ENCODE measurements at places on chromosomes 1 and 21.

- peak; percentile 37 for DNase-seq
These were observed 5.4 kb upstream of the TNFRSF4 start for GRCh38 chr1:1219341-1219740.

DNA sequence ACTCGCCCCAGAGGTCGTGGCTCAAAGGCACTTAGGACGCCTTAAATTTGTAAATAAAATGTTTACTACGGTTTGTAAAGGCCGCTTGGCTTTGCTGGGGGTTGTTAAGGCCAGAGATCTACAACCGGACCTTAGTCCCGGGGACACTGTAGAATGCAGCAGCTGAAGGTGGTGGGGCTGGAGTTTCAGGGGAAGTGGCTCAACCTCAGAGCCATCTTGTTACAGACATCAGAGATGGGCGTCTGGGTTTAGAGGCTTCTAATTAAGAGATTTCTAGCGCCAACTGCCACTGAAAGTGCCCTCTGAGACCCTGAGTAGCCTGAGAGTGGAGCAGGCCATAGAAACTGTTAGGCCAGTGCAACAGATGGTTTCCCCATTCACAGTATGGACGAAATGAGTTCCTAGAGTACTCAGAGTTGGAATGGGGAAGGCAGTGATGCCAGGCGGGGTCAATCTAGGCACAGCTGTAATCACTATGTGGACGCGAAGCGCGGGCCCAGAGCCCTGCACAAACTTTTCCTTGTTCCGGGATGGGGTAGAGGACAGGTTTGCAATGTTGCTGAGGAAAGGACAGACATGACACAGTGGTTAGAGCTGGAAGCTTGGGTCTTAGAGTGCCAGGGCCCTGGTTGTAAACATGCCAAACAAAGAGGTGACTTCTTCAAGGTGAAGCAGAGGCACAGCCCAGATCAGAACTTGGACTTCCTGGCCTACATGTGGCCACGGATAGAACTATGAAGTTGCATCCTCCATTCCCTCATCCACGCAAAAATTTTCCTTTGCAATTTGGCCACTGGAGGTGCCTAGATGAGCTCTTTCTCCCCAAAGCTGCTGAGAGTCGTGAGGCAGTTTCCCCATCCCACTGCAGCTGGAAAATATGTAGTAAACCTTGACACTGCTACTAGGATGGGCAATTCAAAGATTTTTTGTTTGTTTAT lies 6.0 kb downstream of the HLX start:
- DNase-seq, result no peak

DNA sequence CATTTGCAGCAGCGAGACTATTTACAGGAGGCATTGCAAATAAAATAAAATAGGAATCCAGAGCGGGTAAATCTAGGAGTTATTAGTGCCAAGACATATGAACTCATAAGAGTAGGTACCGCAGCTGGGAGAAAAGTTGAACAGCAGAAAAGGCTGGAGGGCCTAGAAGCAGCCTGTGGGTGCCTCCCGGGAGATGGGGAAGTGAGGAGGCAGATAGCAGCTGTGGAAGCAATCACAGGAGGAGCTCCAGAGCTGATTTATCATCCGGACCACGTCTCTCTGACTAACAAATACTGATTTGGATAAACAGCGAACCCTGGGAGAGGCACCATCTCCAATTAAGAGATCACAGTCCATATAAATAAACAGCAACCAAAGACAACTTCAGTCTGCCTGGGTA lies 64.6 kb downstream of the BRINP2 start:
- DNase-seq, result no peak

GRCh38 chr1:88398338-88398737 lies 285.7 kb upstream of the PKN2 start:
- DNase-seq, result no peak

DNA sequence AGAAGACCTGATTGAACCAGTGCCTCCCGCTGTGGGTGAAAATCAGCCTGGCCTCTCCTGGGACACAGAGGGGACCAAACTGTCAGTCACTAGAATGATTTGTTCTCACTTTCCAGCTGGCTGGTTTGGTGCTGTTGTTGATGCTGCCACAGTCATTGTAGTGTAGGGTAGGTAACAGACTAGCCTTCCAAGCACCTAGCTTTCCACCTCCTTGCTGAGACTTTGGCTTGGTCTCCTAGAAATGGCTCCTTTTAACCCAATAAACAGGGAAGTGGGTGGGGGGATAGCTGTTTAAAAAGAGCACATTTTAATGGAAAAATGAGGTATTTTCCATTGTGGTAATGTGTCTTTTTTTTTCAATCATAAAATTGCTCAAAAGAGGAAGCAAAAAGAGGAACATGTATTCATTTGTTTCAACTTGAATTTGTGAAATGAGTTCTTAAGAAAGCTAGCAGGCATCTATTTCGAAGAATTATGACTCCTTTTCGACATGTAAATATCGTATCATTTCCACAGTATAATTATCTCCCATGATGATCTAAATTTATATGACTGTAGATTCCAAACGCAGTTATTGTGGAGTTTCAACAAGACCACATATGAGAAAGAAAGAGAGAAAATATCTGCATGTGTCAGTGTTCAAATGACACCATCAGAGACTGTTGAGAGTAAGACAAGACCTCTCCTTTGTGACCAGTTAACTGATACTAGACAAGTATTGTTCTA lies 190.1 kb downstream of the HLX start:
- no peak for DNase-seq

DNA sequence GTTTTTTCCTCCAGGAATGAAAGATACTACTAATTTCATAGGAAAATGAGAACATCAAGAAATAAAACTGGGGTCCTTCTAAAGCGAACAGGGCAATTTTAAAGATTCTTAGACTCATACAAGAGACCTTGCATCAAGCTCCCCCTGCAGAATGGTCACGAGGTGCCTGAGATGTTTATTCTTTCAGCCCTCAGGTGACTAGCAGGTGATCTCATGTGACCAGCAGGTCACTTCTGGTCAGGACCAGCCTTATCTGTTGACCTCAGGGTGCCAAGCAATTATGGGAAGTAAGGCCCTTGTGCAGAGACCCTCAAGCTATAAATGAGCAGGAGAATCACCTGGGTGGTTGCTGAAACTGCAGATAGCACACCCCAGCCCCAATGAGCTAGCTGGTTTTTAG lies 20.6 kb upstream of the TMEM51 start:
- no peak for DNase-seq

GRCh38 chr1:159469921-159470533 lies 30.5 kb downstream of the OR10J1 start:
- no peak for DNase-seq

DNA sequence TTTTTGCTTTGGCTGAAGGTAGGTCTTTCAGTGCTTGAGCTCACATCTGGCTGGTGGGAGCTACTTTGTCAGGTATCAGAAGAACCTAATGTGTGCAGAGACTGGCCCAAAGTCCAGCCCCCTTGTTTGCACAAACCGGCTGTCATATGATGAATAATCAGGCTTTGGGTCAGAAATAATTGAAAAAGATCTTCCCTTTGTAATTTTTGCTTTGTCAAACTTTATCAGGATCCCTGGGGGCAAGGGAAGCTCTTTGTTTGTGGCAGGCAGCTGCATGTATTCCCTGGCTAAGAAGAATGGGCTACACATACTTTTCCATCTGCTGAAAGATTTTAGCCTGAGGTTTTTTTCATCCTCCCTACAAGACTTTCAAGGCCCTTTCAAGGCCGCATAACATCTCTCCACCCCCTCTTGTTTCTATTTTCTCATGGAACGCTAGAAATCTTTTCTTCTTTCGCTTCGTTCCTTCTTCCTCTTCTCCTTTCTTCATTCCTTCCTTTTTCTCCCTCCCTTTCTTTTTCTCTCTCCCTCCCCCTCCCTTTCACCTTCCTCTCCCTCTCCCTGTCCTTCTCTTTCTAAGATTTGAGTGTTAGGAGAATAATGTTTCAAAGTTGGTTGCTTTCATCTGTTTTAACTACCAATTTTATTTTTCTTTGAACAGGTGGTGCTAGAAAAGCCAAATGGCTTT lies 25.5 kb downstream of the TUFT1 start:
- no peak for DNase-seq

- no peak for DNase-seq
These were observed 33.3 kb downstream of the KLHDC7A start for GRCh38 chr1:18513995-18514394.

- DNase-seq, result no peak
These were observed 28.0 kb downstream of the TBX15 start for GRCh38 chr1:118960026-118960561.

GRCh38 chr1:16076865-16077238 lies 3.4 kb upstream of the FAM131C start:
- no peak for DNase-seq

- DNase-seq, result no peak
These were observed 9.4 kb upstream of the PSRC1 start for GRCh38 chr1:109292364-109292763.

GRCh38 chr1:117339866-117340700 lies 27.2 kb upstream of the MAN1A2 start:
- DNase-seq, result peak; percentile 16

DNA sequence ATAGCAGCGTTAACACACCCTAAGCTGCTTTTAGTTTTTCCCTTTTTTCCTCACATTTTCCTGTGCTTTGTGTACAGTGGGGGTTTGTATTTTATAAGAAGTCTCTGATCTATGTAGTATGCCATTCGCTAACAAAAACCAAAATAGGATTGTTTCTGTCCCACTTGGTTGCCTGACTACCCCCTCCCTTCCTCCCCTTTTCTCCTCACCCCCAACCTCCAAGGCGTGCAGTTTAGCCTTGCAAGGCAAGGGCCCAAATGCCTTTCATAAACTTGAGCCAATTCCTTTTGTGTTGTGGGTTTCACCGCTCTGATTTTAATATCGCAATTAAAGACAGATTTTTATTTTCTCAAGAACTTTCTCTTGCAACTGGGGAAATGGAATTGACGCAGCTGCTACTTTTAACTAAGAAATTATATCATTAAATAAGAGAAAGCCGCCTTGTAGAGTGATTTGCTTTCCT lies 276.9 kb downstream of the TM2D1 start:
- DNase-seq, result no peak

- peak; percentile 48 for DNase-seq
These were observed 13.5 kb upstream of the SLC19A1 start for GRCh38 chr21:45555557-45556301.

GRCh38 chr1:89907727-89908212 lies 86.9 kb downstream of the LRRC8D start:
- DNase-seq, result no peak

- DNase-seq, result no peak
These were observed 64.2 kb upstream of the SCYL3 start for GRCh38 chr1:169957884-169958283.

- DNase-seq, result no peak
These were observed 588.3 kb downstream of the LMO4 start for GRCh38 chr1:87916965-87917364.

- DNase-seq, result no peak
These were observed 11.1 kb downstream of the BATF3 start for GRCh38 chr1:212688341-212689047.

DNA sequence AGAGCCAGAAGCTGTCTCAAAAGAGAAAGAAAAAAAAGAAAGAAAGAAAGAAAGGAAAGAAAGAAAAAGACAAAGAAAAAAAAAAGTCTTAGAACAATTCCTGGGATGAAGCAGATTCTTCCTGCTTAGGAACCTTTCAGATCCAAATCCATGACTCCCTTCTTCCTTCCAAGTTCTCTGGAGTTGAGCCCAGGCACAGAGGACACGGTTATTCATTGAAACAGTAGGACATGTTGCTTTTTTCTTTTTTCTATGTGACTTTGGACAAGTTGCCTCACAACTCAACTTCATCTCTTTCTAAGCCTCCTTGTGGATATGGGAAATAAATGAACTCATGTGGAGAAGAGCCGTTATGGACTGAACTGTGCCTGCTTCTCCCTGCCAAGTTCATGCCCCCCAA lies 14.7 kb upstream of the TNFRSF8 start:
- no peak for DNase-seq

DNA sequence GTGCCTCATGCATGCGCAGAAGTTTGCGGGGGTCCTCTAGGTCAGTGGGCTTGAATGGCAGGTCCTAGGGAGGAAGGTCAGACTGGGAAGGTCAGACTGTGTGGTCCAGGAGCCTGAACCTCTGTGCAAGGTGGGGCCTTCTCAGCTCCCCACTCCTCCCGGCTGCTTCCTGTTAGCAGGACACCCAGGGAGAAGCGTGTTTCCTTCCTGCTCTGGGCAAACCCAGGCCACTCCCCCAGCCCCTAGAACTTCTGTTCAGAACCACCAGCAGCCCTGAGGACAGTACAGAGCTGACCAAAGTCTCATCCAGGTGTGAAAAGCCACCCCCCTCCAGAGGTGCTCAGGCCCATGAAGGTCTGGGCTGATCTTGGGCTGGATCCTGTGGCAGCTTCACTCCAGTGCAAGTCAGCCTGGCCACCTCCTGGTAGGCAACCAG lies 29.9 kb downstream of the NAV1 start:
- DNase-seq, result no peak

GRCh38 chr1:65056234-65056633 lies 89.9 kb upstream of the JAK1 start:
- DNase-seq, result no peak

GRCh38 chr21:22993144-22993543 lies 1994.9 kb downstream of the NCAM2 start:
- DNase-seq, result no peak

- no peak for DNase-seq
These were observed 70.0 kb downstream of the PLD5 start for GRCh38 chr1:242454262-242455051.

GRCh38 chr1:245608271-245608670 lies 453.5 kb downstream of the KIF26B start:
- no peak for DNase-seq

- DNase-seq, result no peak
These were observed 97.7 kb upstream of the JUN start for GRCh38 chr1:58881471-58881994.

- no peak for DNase-seq
These were observed 19.5 kb upstream of the PUM1 start for GRCh38 chr1:31084782-31085569.

DNA sequence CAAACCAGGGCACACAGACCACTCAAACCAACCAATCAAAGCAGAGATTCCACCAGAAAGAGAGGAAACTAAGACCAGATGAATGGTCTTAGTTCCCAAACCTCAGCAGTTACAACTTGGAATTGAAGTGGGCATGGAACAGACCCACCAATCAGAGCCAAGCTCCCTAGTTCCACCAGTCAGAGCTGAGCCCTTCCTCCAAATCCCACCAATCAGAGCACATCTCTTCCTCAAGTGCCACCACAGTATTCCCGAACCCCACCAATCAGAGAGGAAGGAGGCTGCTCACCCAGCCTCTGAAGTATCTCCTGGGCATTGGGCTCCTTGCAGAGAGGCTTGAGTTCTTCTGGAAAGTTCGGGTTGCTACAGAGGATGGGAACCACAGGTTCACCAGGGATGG lies 1.4 kb downstream of the GUCA2A start:
- no peak for DNase-seq

DNA sequence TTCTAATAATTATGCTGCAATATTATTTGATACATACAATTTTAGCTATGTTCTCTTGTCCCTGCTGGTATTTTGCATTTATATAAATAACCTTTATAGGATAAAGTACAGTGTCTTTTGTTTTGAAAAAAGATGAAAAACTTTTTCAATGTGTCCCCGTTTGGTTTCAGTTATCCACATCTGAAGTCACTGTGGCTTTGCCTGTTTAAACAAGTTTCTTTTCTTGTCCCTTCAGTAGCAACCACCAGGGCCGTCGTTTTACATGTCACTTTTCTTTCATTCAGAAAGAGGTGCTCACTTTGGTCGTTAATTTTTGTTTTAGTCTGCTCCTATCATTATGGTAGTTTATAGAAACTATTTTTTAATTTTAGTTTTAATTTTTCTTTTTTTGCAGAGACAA lies 41.4 kb downstream of the RABGAP1L start:
- peak; percentile 44 for DNase-seq

GRCh38 chr1:218397752-218398339 lies 52.7 kb downstream of the TGFB2 start:
- DNase-seq, result no peak

- DNase-seq, result no peak
These were observed 4.3 kb downstream of the NEK7 start for GRCh38 chr1:198160946-198161614.

- DNase-seq, result no peak
These were observed 7.0 kb upstream of the AJAP1 start for GRCh38 chr1:4647391-4647790.

All from activated CD4-positive, alpha-beta T cell treated with anti-CD3 and anti-CD28 coated beads, Interleukin-2, amount 10 ng/mL, durations not matched to agents 7 days and 5 days (primary cell).